ENCODE measurements at places on chromosomes 4 and X.

GRCh38 chr4:48085821-48086589 is 48.0 kb downstream of the TXK start:
- DNase-seq = no peak

DNA sequence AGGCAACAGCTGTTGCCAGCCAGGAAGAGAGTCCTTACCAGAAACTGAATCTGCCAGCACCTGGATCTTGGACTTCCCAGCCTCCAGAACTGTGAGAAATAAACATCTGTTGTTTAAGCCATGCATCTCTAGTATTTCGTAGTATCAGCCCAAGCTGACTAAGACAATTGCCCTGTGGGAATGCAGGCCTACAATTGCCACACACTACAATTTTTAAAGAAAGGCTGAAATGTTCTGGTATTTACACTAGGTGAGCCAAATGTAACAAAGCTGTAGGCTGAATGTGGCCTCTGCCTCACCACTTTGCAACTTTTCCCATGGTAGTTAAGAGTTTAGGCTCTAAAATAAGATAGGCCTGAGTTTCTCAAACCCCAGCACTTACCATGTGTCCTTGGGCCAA is 59.1 kb downstream of the SPATA18 start:
- DNase-seq = no peak

- peak; percentile 21 for DNase-seq
These were observed 1.2 kb downstream of the WDR44 start for GRCh38 chrX:118347131-118347530.

DNA sequence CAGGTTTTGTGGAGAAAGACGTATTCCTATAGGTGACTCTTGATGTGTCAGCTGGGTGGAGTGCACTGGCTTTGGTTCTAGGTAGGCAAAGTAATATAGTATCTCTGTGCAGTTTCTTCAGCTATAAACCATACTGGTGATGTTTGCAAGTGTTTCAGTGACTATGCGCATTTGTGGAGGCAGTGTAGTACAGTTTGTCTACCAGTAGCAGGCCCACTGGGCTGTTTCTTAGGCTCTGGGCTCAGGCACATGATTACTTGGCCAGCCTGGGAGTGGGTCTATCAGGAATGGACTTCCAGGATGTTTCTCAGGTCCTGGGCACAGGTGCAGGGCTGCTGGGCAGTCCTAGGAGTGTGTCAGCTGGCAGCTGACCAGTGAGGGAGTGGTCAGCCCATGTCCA is 51.9 kb upstream of the INTU start:
- no peak for DNase-seq

GRCh38 chr4:4247696-4248028 is 361 bp downstream of the TMEM128 start:
- no peak for DNase-seq

DNA sequence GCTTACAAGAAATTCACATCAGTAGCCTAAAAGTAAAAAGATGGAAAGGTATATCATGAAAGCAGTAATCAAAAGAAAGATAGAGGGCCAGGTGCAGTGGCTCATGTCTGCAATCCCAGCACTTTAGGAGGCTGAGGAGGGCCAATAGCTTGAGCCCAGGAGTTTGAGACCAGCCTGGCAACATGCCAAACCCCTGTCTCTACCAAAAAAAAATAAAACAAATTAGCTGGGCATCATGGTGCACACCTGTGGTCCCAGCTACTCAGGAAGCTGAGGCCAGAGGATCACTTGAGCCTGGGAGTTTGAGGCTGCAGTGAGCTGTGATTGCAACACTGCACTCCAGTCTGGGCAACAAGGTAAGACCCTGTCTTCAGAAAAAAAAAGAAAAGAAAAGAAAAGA is 55.5 kb downstream of the GSPT2 start:
- DNase-seq = no peak

DNA sequence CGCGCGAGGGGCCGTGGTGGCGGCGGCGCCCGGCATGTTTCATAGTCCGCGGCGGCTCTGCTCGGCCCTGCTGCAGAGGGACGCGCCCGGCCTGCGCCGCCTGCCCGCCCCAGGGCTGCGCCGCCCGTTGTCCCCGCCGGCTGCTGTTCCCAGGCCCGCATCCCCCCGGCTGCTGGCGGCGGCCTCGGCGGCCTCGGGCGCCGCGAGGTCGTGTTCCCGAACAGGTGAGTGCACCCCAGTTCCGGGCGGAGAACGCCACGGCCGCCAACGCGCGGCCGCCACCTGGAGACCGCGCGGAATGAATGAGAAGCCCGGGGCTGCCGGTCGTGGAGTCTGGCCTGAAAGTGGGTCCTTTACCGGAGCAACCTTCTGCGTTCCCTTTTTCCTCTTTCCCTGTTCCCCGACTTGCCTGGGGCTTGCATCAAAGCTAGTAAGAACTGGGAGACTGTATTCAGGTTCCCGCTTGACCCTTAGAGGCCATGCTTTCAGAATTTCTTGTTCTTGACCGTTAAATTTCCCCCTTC is 429 bp downstream of the NOCT start:
- DNase-seq = no peak

GRCh38 chrX:117511379-117511778 is 605.2 kb downstream of the KLHL13 start:
- no peak for DNase-seq

GRCh38 chr4:113760795-113761619 is 531 bp downstream of the CAMK2D start:
- peak; percentile 43 for DNase-seq

GRCh38 chr4:183272384-183272783 is 47.7 kb downstream of the CLDN22 start:
- DNase-seq = no peak

DNA sequence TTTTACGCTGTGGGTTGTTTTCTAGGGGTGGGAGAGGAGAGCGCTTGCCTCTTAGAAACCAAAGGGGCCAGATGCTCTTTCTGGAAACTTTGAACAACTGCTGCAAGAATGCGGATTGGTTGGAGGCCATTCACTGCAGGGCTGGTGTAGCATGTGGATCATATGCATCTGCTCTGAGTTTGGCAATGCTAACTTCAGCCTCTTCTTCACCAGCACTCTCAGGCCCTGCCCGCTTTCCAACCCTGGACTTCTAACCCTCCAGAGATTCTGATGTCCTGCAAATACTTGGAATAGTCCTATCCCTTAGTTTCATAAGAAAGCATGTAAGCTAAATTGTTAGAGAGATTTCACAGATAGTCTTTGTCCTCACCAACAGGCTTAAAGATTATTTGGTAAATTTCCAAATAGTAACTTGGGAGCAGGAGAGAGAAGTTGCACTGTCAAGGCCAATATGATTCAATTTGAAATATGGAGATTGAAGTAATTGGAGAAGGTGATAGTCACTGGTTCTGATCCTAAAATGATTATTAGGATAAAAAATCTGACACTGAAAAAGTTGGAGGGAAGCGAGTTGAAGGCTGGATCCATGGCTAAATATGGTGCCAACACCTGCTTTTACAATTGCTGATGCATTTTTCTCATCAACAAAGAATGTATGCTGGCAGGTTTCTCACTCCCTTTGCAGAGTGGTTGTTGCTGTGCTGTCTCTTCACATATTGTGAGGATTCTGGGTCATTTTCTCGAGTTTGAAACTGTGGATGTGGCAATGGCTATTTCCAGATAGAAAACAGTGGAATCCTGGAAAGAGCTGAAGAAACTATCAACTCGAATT is 210.4 kb downstream of the PTTG2 start:
- DNase-seq = no peak

DNA sequence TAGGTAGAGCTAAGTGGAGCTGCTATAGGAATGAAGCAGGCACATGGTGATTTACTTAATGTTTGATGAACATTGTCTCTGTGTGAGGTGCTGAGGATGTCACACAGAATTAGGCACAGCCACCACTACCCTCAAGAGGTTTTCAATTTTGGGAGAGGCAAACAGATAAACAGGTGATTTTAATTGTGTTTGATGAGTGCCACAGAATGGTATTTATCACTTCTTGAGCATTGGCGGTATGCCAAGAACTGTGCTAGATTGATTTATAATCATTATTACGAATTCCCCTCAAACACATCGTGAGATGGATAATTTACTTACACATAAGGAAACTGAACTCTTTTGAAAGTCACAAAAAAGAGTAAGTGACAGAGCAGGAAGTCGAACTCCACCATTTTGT is 74.8 kb downstream of the FREM3 start:
- no peak for DNase-seq

- DNase-seq = no peak
These were observed 24.2 kb downstream of the GPC4 start for GRCh38 chrX:133391111-133391510.

- DNase-seq = no peak
These were observed 10.7 kb upstream of the FBXL5 start for GRCh38 chr4:15665753-15666365.

DNA sequence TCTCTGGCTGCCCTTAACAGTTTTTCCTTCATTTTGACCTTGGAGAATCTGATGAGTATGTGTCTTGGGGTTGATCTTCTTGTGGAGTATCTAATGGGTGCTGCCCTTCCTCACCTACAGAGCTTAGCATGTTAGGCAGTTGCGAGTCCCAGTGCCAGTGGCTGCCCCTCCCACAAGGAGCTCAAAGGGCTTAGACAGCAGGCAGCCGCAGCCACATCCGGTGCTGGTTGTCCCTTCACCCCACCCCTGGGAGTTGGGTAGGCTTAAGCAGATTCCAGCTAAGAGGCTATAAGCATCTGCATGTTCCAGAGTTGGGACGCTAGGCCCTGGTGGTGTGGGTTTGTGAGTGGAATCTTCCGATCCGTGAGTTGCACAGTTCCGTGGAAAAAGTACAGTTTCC is 322.1 kb upstream of the ARX start:
- DNase-seq = no peak

GRCh38 chrX:135435139-135435922 is 13.6 kb downstream of the SMIM10L2A start:
- no peak for DNase-seq

DNA sequence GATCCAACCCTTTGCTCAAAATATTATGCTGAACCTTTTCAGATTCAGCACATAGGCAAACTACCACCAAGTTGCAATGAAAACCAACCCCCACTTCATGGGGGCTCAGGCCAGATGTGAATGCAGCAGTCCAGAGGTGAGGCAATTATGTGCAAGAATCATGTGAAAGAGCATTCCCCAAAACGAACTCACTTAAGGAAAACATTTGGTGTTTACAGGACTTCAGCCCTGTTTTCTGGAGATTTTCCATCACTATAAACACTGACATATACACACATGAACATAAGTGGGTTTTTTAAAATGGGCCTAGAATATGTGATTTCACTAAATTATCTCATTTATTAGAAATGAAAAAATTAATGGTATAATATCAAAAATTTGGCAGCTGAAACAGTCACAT is 31.5 kb downstream of the BMP3 start:
- DNase-seq = no peak

Data from CD4-positive, alpha-beta T cell treated with Interleukin-10 for 1 hour (primary cell).